B cell (primary cell): ENCODE measurements at places on chromosomes 4 and X.

DNA sequence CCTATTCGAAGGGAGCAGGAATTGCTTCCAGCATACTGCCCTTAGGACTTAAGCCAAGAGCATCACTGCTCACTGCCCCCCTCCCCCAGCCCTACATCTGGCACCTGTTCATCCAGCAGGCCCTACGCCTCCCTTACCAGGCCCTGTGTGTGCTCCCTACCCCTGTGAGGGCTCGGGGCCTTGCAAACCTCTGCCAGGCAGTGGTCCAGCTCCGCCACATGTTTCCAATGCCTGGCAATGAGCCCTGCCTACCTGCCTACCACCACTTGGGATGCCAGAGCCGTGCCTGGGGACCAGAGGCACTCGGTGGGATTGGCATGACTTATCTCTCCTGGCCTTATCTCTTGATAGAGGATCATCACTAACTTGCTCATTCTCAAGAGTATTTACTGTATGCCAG, 27.5 kb upstream of the MTM1 start:
- DNase-seq, result no peak

DNA sequence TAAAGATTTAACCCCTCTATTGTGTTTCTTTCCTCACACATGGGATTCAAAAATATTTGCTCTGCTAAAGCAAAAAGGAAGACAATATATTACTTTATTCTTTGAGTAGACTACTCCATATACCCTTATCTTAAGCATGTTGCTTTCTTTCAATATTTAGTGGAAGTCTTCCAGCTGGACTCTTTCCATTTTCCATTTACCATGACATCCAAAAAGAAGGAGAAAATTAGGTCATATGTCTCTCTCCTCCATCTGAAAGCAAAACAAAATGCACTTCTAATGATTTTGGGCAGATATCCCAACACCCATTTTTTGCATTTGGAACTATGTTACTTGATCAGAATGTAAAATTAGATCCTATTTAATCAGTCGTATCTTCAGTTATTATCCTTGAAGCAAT, 1336.5 kb downstream of the PCDH19 start:
- DNase-seq, result no peak

GRCh38 chr4:97103252-97103651, 1040.0 kb downstream of the STPG2 start:
- DNase-seq, result no peak

- no peak for DNase-seq
These were observed 28.6 kb downstream of the OCIAD2 start for GRCh38 chr4:48877827-48878535.

- DNase-seq, result no peak
These were observed 184.8 kb downstream of the GBA3 start for GRCh38 chr4:22877486-22878052.

GRCh38 chrX:19897091-19897490, 9.7 kb upstream of the SH3KBP1 start:
- peak; percentile 32 for DNase-seq
